ENCODE measurements at places on chromosomes 12 and 14.

GRCh38 chr12:12823811-12824210 is 10.7 kb downstream of the DDX47 start:
- no peaks in the 10 kb centered on the region for H3K4me1 ChIP-seq
- no peak overlapping the region for H3K4me3 ChIP-seq
- DNase-seq, result no peak
- peaks cover 89% of the 10 kb centered on the region for H3K36me3 ChIP-seq
- H3K27me3 ChIP-seq, result no peaks in the 10 kb centered on the region
- no peak overlapping the region for H3K27ac ChIP-seq

DNA sequence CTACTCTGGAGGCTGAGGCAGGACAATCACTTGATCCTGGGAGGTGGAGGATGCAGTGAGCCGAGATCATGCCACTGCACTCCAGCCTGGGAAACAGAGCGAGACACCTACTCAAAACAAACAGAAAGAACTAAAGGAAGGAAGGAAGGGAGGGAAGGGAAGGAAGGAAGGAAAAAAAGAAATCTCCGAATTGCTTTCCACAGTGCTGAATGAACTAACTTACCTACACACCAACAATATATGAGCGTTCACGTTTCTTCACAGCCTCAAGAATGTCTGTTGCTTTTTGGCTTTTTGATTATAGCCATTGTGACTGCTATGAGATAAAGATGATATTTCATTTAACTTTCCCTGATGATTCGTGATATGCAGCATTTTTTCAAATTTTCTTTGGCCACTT is 1343.7 kb downstream of the LRFN5 start:
- H3K27ac ChIP-seq, result no peak overlapping the region
- no peaks in the 10 kb centered on the region for H3K36me3 ChIP-seq
- no peak for DNase-seq
- H3K27me3 ChIP-seq, result no peaks in the 10 kb centered on the region
- H3K4me3 ChIP-seq, result no peak overlapping the region

GRCh38 chr12:114711689-114712152 is 27.7 kb upstream of the TBX3 start:
- no peaks in the 10 kb centered on the region for H3K36me3 ChIP-seq
- no peak overlapping the region for H3K4me3 ChIP-seq
- DNase-seq, result no peak
- H3K27ac ChIP-seq, result no peak overlapping the region

DNA sequence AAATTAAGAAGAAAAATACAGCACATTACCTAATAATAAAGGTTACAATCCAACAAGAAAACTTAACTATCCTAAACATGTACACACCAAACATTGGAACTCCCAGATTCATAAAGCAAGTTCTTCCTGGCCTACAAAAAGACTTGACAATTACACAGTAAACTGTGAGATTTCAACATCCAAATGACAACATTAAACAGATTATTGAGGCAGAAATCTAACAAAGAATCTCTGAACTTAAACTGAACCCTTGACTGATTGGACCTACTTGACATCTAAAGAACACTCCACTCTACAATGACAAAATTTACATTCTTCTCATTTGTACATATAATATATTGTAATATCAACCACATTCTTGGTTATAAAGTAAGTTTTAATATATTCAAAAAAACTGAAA is 1341.3 kb downstream of the LRFN5 start:
- H3K4me3 ChIP-seq, result no peak overlapping the region
- H3K27ac ChIP-seq, result no peak overlapping the region
- no peaks in the 10 kb centered on the region for H3K27me3 ChIP-seq
- no peaks in the 10 kb centered on the region for H3K36me3 ChIP-seq

DNA sequence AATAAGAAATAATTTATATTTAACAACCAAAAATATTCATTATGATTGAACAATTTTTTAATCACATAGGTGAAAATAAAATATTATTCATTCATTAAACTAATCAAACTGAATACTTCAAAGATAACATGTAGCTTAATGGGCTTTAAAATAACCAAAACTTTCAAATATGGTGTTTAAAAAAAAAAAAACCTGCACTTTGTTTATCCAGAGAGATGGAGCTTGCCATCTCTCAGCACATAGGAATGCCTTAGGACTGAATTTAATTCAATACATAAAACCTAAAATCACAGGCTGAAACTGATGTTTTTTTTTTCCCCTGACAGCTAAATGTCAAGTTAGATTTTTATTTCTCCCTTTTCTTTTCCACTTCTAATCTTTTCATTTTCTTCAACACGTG is 14.4 kb upstream of the CCER1 start:
- DNase-seq, result no peak
- H3K4me1 ChIP-seq, result no peaks in the 10 kb centered on the region

- H3K4me3 ChIP-seq, result no peak overlapping the region
- peaks cover 11% of the 10 kb centered on the region for H3K36me3 ChIP-seq
- H3K27ac ChIP-seq, result peak overlapping the region; percentile 66
- peaks cover 20% of the 10 kb centered on the region for H3K4me1 ChIP-seq
- DNase-seq, result no peak
- H3K27me3 ChIP-seq, result no peaks in the 10 kb centered on the region
Measured at GRCh38 chr12:53378222-53378621, 1.8 kb upstream of the SP1 start.

DNA sequence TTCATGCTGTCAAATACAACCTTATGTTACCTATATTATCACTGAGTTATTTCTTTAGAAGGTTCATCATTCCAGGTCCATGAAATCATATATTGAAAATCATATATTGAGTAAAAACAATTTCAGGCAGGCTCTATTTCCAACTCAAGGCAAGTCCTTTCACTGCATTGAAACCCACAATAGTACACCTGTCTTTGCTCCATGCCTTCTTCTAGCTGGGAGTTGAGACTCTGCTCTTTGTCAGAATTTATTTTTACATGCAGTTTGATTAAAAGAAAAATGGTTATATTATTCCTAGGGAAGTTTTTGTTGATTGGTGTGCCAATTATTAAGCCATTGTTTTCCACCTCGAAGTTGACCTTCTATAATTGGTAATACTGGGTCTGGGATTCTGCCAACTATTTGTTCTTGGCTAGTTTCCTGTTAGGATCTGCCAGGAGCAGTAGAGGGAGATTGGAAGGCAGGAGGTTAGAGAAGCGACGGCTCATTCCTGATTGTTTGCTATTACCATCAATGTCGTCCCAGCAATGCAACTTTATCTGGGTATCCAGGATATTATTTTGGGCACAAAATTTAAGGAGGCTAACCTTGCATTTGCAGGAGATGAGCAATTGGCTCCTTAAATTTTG is 79.5 kb upstream of the MIS18BP1 start:
- no peak for DNase-seq
- no peaks in the 10 kb centered on the region for H3K36me3 ChIP-seq
- H3K27ac ChIP-seq, result no peak overlapping the region
- H3K4me1 ChIP-seq, result no peaks in the 10 kb centered on the region

DNA sequence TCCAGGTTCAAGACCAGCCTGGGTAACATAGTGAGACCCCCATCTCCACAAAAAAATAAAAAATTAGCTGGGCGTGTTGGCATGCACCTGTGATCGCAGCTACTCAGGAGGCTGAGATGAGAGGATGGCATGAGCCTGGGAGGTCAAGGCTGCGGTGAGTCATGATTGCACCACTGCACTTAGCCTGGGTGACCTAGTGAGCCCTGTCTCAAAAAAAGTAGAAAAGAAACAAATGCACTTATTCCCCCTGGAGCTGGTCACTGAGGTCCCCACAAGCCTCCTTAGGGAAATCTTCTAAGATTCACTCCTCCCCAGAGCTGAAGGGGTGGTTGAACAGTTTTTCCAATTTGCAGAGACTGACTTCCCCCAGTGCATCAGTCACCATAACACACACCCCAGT is 1.6 kb downstream of the CD9 start:
- H3K27ac ChIP-seq, result no peak overlapping the region
- peaks cover 11% of the 10 kb centered on the region for H3K4me1 ChIP-seq
- no peak for DNase-seq
- no peaks in the 10 kb centered on the region for H3K36me3 ChIP-seq
- peaks cover 19% of the 10 kb centered on the region for H3K27me3 ChIP-seq

DNA sequence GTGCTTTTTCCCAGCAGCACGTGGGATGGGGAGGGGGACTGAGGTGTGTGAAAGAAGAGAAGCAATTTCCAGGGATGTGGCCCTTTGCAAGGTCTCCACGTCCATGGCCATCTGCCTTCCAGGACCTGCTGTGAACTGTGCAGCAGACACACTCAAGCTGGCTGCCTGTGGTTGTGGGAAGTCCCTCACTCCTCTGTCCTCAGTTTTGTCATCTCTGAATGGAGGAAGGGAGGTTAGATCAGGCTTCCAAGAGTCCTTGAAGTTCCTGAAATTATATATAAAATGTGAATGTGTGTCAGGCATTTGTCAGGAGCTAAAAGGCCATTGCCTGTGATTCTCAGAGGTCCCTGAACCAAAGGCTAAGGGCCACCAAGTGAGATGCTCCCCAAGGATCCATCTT is 328.2 kb downstream of the CACNA1C start:
- no peak overlapping the region for H3K4me3 ChIP-seq
- H3K4me1 ChIP-seq, result no peaks in the 10 kb centered on the region
- H3K36me3 ChIP-seq, result no peaks in the 10 kb centered on the region
- no peak for DNase-seq
- H3K27ac ChIP-seq, result no peak overlapping the region
- no peaks in the 10 kb centered on the region for H3K27me3 ChIP-seq

DNA sequence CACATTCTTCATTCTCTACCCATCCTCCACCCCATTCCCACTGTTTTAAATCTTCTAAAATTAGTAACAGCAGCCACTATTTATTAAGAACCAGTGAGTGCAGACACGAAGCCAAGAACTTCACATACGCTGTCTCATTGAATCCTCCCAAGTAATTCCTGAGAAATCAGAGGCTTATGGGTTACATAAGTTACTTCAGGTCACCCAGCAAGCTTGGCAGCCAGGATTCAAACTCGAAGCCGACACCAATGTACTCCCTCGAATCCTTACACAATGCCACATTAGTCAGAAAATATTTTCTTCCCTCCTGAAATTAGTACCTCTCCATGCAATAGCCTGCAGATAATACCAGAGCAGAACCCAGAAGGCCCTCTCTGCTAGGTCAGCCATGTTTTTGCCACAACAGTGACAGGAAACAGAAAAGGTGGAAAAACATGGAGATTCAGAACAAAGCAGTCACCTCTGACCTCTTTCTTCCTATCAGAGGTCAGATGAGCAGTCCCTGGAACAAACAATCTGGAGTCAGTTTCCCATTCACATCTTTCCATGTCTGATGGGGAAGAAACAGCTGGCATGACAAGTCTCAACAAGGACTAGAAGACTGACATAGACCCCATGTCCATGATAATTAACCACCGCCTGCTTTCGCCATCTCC is 16.4 kb downstream of the NID2 start:
- no peaks in the 10 kb centered on the region for H3K4me1 ChIP-seq
- H3K27me3 ChIP-seq, result no peaks in the 10 kb centered on the region
- no peak for DNase-seq

DNA sequence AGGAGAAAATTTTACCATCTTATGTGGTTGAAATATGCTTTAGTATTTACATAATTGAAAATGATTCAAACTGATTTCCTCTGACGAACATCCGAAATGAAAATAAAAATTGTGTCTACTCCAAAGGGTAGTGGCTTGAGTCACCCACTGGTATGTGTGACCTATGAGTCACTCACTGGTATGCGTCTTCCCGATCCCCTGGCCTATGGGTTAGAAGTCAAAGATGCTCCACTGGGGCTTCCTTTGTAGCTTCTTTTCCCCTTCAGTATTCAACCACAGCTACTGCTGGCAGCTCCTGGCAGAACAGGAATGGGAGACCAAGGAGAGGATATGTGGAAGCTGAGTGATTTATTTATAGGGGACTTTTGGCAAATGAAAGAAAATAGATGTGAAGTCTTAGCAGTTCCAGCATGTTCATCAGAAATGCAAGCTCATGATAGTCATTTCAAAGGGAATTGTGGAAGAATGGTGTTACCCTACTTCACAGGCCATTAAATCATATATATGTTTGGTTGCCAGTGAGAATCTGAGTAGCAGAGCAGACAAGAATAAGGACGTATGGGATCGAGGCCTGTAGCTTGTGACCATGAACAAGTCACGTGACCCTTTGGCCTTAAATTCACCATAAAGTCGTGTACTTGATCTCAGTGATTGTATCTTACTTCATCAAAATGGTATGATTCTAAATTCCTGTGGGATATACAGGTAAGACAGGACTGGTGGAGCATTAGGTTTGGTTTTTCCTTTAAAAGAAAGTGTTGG is 108.3 kb downstream of the CRADD start:
- no peak overlapping the region for H3K27ac ChIP-seq
- peaks cover 28% of the 10 kb centered on the region for H3K4me1 ChIP-seq
- peak; percentile 13 for DNase-seq

DNA sequence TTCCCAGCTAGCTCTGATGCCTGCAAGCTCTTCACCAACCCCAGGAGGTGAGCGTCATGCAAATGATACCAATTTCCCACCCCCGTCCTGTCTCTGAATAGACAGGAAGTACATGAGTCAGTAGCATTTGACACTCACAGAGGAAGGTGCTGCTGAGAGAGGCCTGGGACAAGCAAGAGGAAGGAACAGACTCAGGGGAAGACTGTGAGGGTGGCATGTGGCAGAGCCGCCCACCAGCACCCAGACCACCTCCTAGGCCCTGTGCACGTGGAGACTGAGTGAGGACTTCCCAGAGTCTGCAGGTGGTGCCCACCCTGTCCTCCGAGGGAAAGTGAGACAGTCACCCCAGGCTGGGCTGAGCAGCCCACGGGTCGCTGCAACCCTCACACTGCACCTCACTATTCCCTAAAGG is 199.5 kb upstream of the SFSWAP start:
- no peaks in the 10 kb centered on the region for H3K27me3 ChIP-seq
- no peaks in the 10 kb centered on the region for H3K36me3 ChIP-seq
- no peak overlapping the region for H3K4me3 ChIP-seq
